Cortex of kidney (tissue), 1 donor: ENCODE measurements at places on chromosomes 2 and 18.

GRCh38 chr18:55221622-55222021 lies 262.4 kb upstream of the CCDC68 start:
- no peak for DNase-seq

- DNase-seq = no peak
Observed at GRCh38 chr2:153005071-153005730, 286.8 kb downstream of the ARL6IP6 start.

GRCh38 chr2:62032096-62032495 lies 126.6 kb downstream of the COMMD1 start:
- no peak for DNase-seq

DNA sequence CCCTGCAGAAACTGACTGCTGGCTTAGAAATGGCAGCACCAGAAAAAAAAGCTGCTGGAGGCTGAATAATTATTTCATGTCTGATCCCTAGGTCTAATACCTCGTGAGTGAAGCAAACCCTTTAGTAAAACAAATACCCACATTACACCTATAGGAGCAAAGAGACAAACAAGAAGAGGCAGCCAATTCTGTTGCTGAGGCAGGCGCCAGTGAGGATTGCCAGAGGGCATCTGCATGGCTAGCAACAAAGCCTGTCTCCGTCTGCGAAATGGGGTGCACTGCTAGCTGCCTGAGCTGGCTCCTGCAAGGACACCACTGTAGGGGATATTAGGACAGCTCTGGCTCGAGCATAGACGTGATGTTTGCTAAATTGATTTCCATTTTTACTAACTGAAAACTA lies 509.7 kb downstream of the TDRD15 start:
- DNase-seq = no peak

DNA sequence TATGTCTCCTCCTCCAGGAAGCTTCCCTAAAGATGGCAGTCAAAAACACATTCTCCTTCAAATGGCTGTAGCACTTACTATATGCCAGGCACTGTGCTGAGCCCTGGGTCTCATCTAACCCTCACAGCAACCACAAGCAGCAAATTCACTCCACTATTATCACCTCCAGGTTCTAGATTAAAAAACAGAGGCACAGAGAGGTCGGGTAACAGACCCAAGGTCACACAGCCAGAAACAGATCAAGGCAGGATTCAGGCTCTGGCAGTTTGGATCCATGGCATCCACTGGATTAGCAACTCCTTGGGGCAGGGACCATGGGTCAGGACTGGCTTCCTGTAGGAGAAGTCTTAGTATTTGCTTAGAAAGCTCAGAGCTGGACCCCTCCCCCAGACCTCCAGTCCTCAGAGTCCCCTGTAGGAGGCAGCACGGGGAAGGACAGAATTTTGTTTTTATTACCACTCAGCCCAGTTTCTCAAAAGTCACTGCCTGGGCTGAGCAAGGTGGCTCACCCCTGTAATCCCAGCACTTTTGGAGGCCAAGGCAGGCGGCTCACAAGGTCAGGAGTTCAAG lies 34.4 kb downstream of the ZFP36L2 start:
- DNase-seq = no peak

DNA sequence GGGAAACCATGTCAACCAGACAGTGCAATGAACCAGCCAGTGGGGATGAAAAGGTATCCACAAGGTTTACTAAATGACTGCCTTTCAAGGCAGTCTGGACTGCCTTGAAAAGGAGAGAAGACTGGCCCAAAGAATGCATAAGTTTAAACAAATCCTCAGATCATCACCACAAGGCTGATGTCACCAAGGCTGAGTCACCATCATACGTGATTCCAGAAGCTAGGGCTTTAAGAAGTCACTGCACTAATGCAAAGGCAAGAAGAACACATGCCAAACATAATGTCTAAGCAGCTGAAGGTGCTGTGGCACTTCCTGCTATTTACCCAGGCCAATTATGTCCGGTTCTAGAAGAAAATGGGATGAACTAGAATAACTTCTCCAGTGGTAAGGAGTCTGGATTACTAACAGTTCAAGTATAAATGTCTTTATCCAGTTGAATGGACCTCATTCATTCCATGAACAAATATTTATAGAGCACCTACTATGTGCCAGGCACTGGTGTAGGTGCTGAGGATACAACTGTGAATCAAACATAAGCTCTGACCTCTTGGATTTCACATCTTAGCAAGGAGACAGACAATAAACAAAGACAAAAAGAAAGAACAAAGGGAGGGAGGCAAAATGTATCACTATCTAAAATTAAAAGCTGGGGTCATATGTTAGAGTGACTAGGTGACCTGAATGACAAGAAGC lies 37.6 kb upstream of the ONECUT2 start:
- DNase-seq = no peak

DNA sequence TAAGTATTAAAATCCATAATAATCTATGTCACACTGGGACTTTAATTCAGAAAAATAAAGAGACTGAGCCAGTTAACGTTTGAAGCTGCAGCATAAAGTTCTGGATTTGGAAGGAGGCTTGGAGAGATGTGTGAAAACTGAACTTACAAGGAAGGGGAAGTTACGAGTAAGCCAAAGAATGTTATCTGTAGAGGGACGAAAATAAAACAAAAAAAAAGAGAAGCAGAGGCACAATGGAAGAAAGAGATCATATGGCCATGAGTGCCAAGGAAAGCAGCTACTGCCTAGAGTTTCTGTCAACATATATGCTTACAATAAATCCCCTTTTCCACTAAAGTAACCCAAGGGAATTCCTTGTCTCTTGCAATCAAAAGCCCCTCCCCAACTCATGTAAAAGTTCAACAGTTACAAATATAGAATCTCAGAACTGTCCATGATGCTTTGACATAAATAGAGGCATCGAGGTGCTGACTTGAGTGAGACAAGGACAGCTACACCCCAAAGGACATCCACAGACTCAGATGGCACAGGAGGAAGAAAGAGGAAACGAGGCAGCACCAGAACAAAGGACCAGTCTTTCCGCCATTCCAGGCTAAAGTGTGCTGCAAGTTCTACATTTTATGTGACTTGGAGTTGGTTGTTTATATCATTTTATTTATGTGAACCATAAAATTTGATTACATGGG lies 16.1 kb upstream of the ARL5A start:
- no peak for DNase-seq

DNA sequence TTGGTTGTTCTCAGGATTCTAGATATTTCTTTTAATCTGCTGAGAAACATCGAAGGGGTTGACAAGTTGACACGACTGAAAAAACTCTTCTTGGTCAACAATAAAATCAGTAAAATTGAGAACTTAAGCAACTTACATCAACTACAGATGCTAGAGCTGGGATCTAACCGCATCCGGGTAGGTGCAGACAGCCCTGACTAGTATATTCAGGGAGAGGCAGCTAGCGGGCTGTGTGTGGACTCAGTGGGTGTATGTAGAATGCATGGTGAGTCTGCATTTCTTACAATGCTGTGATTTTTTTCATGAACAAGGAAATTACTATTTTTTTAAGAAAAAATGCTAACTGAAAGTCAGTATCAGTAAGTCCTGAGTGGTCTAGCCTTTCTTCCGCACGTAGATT lies 10.1 kb downstream of the PPP1R7 start:
- DNase-seq = no peak

DNA sequence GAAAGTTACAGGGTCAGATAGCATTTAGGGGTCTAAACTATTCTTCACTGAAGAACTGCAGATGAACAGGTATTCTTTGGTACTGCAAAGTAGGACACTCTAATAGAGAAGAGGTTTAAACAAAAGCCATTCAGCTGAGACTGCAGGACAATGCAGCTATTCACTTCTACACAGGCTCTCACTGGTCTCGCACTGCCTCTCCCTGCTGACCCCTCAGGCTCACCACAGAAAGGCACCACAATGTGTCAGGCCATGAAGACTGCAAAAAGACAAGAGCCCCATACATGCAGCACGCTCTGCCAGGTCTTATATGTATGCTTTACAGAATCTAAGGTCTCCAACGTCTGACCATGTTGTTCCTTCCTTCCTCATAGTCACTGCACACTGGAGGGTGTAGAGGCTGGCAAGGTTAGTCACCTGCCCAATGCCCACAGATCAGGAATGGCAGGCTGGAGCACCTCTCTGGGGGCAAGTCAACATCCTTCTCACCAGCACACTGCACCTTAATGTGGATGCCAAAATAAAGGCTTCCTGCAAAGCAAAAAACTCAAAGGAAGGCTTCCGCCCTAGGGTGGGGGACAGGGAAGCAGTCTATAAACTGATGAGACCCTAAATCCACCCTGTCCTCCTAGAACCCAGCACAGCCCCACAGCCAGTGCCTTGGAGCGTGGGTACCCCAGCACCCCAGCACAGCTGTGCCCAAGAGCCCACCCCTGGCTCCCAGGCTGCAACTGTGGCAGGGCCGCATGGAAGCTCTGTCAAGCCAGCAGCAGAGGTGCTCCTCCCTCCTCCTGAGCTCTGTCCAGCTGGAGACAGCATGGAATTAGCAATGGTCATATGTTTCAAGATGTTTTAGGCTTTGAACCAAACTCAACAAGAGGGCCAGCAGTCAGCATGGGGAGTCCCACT lies 10.7 kb upstream of the RNU4ATAC start:
- DNase-seq = no peak

- DNase-seq = no peak
Observed at GRCh38 chr2:121386707-121387106, 101.7 kb upstream of the TFCP2L1 start.

DNA sequence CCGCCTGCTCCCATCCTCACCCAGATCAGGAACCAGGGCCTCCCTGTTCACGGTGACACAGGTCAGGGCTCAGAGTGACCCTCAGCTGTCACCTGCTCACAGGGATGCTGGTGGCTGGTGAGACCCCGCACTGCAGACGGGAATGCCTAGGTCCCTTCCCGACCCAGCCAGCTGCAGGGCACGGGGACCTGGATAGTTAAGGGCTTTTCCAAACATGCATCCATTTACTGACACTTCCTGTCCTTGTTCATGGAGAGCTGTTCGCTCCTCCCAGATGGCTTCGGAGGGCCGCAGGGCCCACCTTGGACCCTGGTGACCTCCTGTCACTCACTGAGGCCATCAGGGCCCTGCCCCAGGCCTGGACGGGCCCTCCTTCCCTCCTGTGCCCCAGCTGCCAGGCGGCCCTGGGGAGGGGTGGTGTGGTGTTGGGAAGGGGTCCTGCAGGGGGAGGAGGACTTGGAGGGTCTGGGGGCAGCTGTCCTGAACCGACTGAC lies 31.7 kb downstream of the GPC1 start:
- no peak for DNase-seq

GRCh38 chr2:205872716-205873115 lies 190.4 kb downstream of the NRP2 start:
- DNase-seq = no peak

DNA sequence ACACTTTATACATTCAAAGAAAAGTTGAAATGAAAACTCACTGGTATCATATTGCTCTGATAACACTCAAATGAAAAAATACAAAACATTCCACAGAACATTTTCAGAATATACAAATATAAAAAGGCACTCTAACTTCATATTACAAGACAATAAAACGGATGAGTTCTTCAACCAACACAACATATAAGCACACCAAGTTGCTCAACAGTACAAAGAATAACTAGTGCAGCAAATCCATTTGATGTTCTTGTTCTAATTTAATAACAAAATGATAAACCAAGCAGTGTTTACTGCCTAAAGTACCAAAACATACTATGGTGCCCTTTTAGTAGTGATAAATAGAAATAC lies 60.8 kb upstream of the PGAP1 start:
- no peak for DNase-seq

GRCh38 chr18:10060469-10060782 lies 146.6 kb downstream of the VAPA start:
- no peak for DNase-seq

DNA sequence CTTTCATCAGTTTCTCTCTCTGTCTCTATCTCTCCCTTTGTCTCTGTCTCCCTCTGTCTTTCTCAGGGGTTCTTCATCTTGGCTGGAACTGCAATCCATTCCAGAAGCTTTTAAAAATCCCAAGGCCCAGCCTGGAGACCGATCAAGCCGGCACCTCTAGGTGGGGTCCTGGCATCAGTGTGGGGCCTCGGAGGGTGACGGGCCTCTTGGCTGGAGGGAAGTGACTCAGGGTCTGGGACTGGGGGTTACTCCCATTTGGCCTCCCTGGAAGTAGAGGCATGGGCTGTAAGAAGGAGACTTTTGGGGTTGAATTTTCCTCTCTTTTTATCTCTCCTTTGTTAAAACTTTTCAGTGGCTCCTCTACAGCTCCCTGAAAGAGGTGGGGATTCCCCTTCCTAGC lies 52.8 kb upstream of the OTOF start:
- no peak for DNase-seq

DNA sequence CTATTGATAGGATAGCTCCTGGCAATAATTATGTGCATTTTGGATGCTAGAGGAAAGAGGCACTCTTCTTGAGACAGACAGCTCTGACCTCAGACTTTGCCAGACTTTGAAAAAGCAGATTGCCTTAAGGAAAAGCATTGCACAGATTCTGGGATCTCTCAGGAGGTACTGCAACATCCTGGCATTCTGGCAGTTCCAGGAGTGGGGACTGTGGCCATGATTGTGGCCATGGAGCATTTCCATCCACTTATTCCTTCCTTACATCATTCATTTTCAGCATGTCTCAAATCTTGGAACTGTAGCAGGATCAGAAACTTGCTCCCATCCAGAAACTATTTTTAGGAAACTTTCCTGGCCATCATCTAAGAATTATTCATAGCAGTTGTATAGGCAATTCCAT lies 144.9 kb upstream of the FOSL2 start:
- no peak for DNase-seq

- DNase-seq = no peak
Observed at GRCh38 chr2:114083717-114084387, 194.0 kb downstream of the ACTR3 start.

DNA sequence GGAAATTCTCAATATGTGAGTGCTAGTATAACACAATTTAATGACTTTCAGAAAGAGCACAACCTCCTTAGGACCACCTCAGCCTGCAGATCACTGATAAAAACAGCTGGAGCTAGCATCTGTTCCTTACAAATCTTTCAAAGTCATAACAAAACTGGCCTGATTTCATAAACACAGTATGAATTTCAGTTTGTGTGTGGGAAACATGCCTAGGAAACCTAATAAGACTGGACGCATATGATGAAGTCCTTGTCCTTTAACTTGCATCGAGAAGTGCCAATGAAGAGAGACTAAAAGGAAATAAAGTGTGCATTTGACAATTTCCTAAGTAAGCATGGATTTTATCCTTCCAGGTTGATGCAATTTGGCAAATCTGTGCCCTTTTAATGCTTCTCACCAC lies 74.1 kb upstream of the KLHL14 start:
- no peak for DNase-seq

GRCh38 chr2:2075875-2076529 lies 255.1 kb downstream of the MYT1L start:
- DNase-seq = no peak

DNA sequence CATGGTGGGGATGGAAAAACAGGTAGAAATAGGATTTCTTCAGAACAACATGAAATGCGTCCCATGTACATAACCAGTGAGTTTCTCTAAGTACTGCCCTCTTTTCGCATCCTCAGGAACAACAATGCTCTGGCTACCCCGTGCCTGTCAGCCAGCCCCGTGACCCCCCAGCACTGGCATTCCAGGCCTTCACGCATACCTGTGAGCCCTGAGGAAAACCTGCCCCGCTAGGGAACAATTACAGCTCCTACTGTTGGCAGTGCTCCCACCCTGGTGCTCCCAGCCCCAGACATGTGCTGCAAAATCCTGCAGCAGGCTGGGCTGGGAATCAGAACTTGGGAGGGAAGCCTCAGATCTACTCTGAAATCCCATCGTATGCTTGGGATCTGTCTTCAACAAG lies 9.1 kb downstream of the SMAD7 start:
- no peak for DNase-seq
